ENCODE measurements at places on chromosomes 2 and 18.

DNA sequence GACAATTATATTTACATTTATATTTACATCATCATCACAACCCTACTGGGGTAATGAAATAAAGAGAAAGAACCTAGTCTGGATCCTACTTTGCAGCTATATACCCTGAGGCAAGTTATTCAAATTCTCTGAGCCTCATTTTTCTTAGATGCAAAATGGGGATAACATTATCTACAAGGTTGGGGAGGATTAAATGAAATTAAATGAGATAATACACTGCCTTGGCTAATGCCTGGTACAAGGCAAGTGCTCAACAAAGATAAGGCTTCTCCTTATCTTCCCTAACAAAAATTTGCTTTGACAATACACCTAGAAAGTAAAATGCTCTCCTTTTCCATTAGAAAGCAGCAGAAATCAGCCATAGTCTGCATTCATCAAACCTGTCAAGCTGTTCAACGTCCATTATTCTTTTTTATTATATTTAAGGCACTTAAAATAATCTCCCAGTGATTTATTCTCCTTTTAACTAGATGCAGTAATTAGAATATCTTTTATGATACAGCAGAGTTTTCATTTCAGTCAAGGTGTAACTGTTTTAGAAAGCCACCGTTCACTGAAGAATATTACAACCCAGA, 44.8 kb downstream of the TCF4 start:
- no peak for DNase-seq

GRCh38 chr2:168596881-168597655, 141.0 kb downstream of the CERS6 start:
- no peak for DNase-seq

DNA sequence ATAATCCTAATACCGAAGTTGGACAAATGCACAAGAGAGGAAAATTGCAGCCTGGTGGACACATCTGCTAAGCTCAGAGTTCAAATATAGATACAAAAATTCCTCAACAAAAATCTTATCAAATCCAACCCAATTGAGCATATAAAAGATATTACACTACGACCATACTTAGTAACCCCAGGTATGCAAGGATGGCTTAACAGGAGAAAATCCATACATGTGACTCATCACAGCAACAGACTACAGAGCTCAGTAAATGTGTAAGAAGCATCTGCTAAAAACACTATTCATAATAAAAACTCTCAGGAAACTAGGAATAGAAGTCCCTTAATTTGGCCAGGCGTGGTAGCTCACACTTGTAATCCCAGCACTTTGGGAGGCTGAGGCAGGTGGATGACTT, 28.3 kb downstream of the HS6ST1 start:
- DNase-seq = no peak

DNA sequence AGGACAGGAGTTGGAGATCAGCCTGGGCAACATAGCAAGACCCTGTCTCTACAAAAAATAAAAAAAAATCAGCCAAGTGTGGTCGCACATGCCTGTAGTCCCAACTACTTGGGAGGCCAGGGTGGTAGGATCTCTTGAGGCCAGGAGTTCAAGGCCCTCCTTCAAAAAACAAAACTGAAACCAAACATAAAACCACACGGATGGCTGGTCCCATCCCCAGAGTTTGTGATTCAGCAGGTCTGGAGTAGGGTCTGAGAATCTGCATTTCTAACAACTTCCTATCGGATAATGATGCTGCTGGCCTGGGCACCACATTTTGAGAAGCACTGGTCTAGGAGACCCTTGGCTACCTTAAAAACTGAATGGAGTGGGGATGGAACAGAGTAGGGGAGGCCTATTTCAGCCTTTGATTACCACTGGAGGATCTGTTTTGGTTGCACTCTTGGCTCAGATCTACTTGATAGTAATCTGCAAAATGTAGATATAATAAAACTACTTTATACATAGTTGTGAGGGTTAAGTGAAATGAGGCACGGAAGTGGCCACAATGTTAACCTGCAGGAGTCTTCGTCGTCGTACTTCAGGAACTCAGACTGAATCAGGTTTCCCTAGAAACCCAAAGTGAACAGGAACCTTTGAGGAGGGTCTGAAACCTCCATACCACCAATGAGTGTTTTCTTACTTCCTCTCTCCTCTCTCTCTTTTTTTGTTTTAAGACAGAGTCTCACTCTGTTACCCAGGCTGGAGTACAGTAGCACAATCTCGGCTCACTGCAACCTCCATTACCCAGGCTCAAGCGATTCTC, 25.5 kb upstream of the NFE2L2 start:
- DNase-seq = no peak

DNA sequence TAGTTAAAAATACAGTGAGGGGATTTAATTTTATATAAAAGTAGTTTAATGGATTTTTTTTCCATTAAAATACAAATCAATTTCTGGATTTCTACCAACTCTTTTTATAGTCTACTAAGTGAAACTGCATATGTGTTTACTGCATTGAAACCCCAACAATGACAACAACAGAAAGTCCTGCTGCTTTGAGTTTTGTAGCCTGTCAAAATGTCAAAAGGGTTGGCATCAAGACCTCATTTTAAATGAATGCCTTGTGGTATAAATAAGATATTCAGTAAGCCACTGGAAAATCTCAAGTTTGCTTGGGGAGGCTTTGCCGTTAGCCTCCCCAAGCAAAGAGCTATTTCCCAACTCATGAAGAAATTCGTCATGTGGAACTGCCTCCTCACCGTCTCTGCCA, 440.3 kb upstream of the HNMT start:
- no peak for DNase-seq

DNA sequence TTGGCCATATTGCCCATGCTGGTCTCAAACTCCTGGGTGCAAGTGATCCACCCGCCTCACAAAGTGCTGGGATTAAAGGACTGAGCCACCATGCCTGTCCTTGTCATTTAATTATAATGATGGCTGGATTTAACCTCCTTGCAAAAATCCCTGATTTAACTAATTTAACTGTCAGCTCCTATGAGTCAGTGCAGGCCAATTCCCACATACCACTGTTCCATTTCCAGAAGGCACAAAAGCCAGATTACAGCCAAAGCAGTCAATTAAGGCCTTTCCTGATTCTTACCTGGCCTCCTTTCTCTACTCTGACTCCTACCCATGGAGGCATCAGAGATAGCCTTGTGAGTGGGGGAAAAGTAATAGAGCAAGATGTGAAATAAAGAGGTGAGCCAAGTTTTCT, 12.3 kb upstream of the SLC35F5 start:
- no peak for DNase-seq

DNA sequence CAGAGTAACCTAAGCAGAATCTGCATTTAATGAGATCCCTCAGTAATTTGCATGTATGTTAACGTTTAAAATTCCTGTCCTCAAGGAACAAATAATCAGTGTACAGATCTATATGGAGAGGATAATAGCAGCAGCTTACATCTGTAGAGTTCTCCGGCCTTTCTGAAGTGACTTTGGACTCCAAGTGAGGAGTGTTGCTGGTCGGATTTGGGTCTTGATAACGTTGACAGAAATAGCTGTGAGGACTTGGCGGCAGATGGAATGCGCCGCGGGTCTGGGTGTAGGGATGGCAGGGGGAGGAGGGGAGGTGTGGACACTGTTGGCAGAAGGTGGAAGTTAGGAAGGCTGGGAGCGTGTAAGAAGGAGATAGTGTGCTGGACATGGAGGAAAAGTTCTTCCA, 170.9 kb upstream of the GATA6 start:
- no peak for DNase-seq

Data from BJ (cell line).